ENCODE measurements at places on chromosomes 2 and 18. TPM values are rescaled to one million over a fixed set of nuclear protein-coding genes. Genes with fewer than 3 reads are reported as not detected.

Gene TET3
- 5.3 TPM for total RNA-seq

Gene HAAO
- not detected for total RNA-seq

Gene GMCL1
- 9.5 TPM for total RNA-seq

Gene DTNA
- 1.9 TPM for total RNA-seq

Gene SCG2
- total RNA-seq: 0.13 TPM

Gene OTOF
- not detected for total RNA-seq

Gene NEU2
- not detected for total RNA-seq

Gene PDE1A
- total RNA-seq: 0.13 TPM

Gene RTTN
- 31.3 TPM for total RNA-seq

Gene BOLL
- total RNA-seq: not detected

Gene TMEM247
- not detected for total RNA-seq

Gene CDC42EP3
- total RNA-seq: 10.5 TPM

Gene UCN
- total RNA-seq: 0.51 TPM

Gene CDH19
- under 0.01 TPM for total RNA-seq

Gene CYP27A1
- 0.13 TPM for total RNA-seq

Gene DSG4
- under 0.01 TPM for total RNA-seq

Gene MC4R
- under 0.01 TPM for total RNA-seq

Gene ACTG2
- not detected for total RNA-seq

Gene TOGARAM2
- total RNA-seq: not detected

Gene RTP5
- total RNA-seq: not detected

Gene BZW1
- 792 TPM for total RNA-seq

Gene LGALSL
- 14.0 TPM for total RNA-seq

Gene DPYSL5
- total RNA-seq: not detected

Gene RNMT
- 37.4 TPM for total RNA-seq

Gene GCKR
- not detected for total RNA-seq

Gene ST8SIA3
- total RNA-seq: not detected

Gene CHMP1B
- total RNA-seq: 140 TPM

Gene CDKL4
- total RNA-seq: 0.13 TPM

Gene ZAP70
- total RNA-seq: not detected

Gene SMCHD1
- 45.3 TPM for total RNA-seq

Gene PDE11A
- not detected for total RNA-seq

Gene RBM44
- 0.26 TPM for total RNA-seq

Gene FRZB
- 0.38 TPM for total RNA-seq

Gene TWSG1
- 25.8 TPM for total RNA-seq

Gene CDK5R2
- not detected for total RNA-seq

Gene CTAGE1
- under 0.01 TPM for total RNA-seq

Gene DCC
- total RNA-seq: not detected

Gene PROM2
- 41.6 TPM for total RNA-seq

Gene ZNF385B
- total RNA-seq: not detected

Gene CNTNAP5
- not detected for total RNA-seq

Gene KATNAL2
- under 0.01 TPM for total RNA-seq

Gene PDCL3
- total RNA-seq: 25.3 TPM

Gene HOXD8
- not detected for total RNA-seq

Gene NTSR2
- not detected for total RNA-seq

Gene EGR4
- total RNA-seq: not detected

Gene AQP12B
- not detected for total RNA-seq
